ENCODE measurements at places on chromosomes 2 and 18.

DNA sequence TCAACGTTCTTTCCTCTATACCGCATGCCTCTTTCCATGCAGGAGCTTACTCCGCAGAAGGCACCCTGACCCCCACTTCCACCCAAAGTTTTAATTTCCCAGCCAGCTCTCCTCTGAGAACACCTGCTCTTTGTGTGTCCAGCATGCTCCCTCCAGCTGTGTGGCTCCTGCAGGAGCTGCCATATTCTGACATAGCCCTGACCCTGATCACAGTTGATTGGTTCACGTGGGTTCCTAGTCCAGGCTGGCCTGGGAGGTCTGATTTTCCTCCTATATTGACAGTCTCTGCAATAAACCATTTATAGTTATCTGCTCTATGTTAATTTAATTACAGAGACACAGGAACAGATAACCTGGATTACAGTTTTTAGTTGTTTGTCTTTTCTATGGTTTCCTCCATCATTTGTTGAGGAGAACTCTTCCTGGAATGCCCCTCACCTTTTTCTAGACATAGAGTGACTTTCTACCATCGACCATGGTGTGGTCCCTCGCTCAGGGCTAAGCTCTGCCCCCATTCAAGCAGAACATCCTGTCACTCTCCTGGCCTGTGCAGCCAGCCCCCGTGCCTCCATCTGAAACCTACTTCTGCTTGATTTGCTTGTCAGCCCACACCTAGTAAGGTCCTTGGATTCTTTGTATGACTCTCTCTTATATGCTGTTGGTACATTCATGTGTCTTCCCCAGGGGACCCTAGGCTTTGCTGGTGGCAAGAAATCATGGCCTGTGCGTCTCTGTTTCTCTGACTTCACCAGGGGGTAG lies 231.5 kb downstream of the LPIN1 start:
- no peak for DNase-seq

GRCh38 chr2:68709421-68709911 lies 25.1 kb upstream of the ARHGAP25 start:
- no peak for DNase-seq

DNA sequence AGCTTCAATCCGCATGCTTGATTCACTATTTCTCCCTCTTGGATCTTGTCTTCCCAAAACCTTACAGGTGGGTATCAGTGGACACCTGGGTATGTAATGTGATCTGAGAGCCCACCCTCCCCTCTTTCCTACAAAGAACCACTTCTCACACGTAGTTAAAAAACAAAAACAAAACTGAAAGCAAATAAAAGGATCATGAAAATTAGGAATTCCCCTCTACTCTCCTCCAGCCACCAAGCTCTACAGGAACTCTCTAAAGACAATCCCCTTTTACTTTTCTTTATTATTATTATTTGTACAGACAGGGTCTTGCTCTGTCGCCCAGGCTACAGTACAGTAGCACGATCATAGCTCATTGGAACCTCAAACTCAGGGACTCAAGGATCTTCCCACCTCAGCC lies 40.8 kb upstream of the MYO1B start:
- DNase-seq: peak; percentile 22

- no peak for DNase-seq
Observed at GRCh38 chr2:88230911-88231310, 60.8 kb downstream of the THNSL2 start.

GRCh38 chr2:46197672-46198071 lies 99.5 kb upstream of the EPAS1 start:
- no peak for DNase-seq

DNA sequence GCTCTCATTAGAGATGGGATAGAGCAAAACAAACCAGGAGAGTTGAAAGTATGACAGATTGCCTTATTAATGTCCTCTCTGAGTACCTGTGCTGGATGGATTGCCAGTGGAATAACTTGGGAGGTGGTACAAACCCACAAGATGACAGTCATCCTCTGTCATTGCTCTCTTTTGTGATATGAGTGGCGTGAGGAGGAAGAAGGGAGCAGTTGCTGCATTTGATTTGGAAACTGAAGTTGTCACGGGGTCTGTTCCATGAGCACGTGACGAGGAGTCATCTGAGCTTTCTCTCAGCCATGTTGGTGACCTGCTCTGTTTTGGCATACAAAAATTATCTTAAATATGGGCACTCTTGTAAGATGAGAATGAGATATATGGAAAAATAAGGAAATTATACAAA lies 204.9 kb downstream of the FAM210A start:
- no peak for DNase-seq

DNA sequence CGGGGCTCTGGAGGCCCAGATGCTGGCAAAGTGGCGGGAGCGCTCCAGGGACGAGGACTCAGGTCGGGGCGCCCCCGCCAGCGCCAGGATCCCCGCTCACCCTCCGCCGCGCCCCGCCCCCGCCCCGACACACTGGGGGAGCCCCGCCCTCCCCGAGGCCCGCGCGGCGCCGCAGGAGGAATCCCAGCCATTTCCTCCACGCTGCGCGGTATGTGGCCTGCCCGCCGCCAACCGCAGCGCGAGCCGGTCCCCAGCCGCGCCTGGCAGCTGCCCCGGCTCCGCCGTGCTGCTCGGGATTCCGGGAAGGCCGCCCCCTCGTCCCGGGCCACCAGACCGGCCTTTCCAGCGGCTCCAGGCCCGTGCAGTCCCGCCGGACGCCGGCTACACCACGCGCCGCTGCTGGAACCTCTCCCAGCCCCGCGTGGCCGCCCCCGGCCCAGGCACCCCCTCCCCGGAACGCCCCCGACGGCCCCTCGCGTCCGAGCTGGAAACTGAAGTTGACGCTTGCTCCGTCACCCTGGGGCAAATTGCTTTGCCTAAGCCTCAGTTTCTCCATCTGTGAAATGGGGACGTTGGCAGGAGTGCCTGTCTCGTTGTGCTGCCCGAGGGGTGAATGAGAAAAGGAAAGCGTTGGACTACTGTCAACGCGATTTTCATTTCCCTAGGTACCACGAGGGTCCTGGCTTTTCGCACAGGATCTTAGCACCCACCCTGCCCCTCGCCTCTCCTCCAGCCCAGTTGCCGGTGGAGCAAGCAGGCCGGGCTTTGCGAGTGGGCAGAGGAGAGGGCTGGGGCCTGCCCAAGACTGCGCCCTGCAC lies 53.6 kb downstream of the PKDCC start:
- DNase-seq: peak; percentile 67

DNA sequence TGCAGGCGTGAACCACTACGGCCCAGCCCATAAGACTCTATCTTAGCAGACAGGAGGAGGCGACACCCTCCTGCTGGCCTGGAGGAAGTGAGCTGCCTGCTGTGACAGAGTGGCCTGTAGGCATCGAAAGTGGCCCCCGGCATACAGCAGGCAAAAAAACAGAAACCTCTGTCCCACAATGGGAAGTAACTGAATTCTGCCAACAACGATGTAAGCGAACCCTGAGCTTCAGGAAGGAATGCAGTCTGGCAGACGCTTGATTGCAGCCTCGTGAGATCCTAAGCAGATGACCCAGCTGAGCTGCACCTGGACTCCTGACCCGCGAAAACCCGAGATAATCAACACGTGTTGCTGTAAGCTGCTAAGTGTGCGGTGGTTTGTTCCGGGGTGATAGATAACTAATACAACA lies 13.6 kb downstream of the MRO start:
- peak; percentile 40 for DNase-seq

DNA sequence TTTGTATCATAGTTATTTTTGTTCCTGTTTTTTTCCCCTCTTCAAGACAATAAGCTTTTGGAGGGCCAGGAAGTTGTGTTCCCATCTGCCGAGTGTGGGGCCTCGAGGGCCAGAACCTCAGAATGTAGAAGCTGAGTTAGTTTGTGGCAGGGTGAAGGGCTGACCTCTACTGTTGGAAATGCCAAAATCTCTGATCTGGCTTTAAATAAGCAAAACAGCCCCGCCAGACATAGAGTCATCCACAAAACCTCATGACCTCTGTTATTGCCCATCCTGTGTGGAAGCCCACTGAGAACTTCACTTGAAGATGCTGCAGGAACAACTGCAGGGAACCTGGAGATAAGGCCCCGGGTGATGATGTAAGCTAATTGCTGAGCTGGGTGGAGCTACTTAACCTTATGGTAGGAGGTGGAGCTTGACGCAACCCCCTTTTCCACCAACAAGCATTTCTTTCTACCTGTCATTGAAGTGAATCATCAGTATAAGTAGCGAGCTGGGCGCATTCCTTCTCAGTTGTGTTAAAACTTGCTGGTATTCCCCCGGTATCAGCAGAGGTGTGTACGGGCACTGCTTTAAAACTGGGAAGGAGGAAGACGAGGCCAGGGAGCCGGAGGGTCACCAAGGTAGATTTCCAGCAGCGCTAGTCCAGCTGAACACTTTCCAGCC lies 177.2 kb downstream of the NEDD4L start:
- no peak for DNase-seq

DNA sequence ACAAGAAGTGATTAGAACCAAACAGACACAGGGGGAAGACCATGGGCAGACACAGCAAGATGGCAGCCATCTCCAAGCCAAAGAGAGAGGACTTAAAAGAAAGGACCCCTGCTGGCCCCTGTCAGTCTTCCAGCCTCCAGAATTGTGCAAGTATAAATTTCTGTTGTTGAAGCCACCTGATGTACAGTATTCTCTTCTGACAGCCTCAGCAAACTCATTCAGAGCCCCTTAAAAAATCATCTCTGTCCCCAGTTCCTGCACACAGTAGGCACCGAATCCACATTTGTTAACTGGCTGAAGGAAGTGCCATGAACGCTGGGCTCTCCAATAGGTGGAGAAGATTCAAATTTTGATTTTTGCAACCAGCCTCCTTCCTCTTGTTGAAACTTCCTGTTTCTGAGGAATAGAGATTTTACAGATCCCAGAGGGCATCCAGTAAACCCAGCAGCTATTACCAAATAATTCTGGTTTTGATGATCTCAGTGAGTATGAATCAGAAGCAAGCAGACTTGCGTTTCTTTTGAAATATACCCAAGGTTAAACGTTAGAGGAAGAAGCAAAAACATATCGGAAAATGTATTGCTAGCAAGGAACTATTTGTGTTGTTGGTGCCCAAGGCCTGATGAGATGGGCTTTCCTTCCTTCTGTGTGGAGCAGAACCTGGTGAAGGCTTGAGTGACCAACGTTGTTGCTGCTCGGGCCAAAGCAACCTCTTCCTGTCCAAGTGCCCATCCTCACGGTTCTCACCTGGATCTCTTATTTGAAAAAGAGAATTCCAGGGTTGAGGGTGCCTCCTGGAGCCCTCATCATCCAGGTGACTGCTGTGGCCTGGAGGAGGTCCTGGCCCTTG lies 47.7 kb upstream of the PLB1 start:
- no peak for DNase-seq

DNA sequence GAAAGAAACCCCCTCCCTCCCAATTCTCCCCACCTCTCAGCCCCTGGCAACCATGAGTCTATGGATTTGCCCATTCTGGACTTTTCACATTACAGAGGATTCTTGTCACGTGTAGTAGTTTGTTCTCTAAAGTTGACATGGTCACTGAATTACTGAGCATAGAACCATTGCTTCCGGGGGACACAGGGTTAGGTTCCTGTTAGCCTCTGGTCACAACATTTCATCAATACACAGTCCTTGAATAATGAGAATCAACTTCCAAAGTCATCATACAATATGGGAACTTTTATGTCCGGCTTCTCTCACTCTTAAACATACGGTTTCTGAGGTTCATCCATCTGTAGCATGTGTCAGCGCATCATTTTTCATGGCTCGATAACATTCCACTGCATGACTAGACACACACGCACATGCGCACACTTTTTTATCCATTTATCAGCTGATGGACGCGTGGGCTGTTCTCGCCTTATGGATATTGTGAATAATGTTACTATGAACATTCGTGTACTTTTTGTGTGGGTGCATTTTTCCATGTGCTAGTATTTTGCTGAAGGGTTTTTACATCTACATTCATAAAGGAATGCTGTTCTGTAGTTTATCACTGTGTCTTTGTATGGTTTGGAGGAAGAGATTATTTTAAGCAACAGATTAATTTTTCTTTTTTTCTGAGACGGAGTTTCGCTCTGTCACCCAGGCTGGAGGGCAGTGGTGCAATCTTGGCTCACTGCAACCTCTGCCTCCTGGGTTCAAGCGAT lies 48.1 kb downstream of the PARD6G start:
- no peak for DNase-seq

GRCh38 chr18:13606604-13607254 lies 119.6 kb downstream of the FAM210A start:
- DNase-seq: no peak

DNA sequence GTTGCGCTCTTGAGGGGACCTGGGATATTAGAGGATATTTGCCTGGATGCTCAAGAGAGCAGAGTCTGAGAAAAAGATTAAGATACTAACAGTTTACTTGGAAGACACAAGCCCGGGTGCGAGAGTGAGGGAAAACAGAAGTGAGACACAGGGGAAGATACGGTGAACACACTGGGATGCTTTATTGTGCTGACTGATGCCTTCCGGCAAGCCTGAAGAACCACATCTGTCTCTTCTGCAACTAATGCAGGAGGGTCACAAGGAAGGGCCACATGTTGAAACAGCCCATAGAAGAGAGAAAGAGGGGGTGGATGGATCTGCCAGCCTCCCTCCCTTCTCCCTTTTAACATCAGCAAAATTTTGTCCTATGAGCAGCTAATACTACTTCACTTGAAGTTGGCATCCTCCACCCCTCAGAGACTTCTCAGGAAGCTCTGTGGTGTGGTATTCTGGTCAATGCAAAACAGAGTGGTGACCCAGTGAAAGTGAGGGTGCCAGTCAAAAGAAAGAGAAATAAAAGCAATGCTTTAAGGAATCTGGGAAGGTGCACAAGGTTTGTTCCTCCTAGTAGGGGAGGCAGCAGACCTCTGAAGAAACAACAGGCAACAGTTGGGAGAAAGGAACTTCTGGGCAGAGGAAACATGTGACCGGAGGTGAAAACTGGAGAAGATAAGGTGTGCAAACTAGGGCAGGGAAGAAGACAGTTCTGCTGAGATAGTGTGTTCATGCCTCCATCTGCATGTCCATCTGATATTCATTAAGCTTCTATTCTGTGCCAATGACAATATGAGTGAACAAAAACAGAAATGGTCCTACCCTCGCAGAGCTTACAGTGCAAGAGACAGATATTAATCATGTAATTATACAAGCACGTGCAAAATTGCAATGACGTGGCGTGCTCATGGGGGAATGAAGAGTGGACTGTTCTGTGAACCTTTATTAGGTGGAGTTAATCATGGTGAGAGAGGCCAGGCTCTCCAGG lies 107.1 kb downstream of the LYPD6B start:
- DNase-seq: no peak

- no peak for DNase-seq
Observed at GRCh38 chr2:50782543-50782942, 249.4 kb downstream of the NRXN1 start.

DNA sequence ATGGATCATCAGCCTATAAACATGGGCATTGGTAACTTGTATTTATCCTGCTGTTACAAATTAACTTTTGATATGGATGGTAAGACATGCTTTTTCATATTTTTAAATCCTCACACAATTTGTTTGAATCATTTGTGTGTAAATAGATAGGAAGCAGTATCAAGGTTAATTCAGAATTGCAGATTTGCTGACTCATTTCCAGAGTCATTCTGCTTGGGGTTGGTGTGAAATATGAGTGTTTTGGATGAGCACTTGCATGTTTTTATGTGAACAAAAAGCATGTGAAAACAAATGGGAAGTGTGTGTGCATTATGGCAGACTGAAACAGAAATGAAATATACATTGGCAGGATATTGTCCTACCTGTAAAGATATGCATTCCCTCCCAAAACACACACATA lies 11.8 kb downstream of the CCDC85A start:
- no peak for DNase-seq

GRCh38 chr2:187826023-187826422 lies 271.8 kb upstream of the TFPI start:
- no peak for DNase-seq

All from naive B cell (primary cell).